ENCODE measurements at places on chromosomes 2 and 18.

DNA sequence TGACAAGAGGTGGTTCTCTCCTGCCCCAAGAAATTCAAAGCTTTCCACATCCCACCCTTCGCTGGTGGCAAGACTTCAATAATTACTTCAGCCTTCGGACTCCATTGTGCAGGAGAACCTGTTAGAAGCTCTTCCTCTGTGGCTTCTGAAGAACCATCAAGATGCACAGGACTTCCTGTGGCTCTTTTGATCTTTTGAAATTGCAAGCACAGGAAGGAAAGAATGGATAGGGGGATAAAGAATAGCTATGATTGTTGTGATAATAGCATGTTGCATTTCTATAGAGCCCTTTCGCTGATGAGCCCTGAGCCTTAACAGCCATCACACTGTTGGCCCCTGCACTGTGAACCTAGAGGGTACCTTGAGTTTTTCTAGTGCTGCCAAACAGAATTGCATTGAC lies 7.4 kb downstream of the EPAS1 start:
- no peak for DNase-seq

DNA sequence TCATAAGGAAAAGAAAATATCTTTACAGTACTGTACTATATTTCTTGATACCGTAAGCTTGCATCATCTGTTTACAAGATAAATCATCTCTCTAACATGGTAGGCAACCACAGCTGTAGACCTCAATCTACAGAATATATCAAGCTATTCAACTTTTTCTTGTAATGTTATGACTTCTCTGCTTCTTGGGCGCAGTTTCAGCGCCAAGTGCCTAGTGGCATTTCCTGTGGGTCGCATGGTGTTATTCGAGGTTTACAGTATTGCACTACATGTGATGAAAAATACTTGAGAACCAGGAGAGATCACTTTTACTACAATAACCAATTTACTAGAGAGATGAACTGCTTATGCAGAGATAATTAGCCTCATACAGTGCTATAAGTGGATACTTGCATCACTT lies 34.0 kb upstream of the SESTD1 start:
- no peak for DNase-seq

- DNase-seq, result no peak
These were observed 783 bp downstream of the DPP4 start for GRCh38 chr2:162072976-162073887.

- peak; percentile 85 for DNase-seq
These were observed 5.6 kb downstream of the WNT10A start for GRCh38 chr2:218885981-218886947.

DNA sequence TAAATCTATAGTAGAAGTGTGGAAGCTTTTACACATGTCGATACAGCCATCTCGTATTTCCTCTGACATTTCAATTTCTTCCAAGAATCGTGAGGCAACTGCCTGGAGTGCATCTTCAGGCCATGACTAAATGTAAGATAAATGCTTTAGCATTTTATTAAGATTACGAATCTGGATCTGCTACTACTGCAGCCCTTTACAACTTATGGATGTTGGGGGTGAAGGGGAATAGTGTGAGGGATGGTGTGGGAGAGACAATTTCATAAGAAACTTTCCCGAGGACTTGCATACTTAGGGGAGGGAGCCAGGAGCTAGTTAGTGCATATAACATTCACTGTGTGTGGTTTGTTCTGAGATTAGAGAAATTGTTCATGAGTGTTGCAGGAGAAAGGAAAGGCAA lies 204.8 kb downstream of the SLC39A10 start:
- DNase-seq, result no peak

DNA sequence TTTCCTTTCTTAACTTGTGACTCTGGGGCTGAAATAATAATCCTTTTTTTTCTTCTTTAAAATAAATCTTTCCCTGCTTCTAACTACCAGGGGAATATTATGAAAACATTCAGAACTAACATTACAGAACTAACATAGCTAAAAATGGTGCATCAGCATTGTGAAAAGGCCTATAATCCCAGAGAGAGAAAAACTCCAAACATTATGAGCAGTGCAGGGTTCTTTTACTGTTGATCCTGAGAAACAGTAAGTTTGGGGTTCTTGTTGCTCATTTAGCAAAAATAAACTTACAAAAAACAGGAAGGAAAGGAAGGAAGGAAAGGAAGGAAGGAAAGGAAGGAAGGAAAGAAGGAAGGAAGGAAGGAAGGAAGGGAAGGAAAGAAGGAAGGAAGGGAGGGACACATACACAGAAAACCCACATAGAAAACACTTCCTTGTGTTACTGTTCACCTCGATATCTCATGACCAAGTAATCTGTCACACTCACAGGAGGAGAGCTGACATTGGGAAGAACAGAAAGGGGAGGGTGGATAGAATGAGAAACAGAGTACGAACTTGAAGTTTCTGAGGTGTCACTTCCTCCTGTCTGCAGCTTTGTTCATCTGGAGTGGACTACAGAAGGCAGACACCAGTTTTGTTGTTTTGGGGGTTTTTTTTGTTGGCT lies 18.4 kb upstream of the PIK3C3 start:
- no peak for DNase-seq

GRCh38 chr2:223084873-223085272 lies 32.9 kb downstream of the KCNE4 start:
- no peak for DNase-seq

DNA sequence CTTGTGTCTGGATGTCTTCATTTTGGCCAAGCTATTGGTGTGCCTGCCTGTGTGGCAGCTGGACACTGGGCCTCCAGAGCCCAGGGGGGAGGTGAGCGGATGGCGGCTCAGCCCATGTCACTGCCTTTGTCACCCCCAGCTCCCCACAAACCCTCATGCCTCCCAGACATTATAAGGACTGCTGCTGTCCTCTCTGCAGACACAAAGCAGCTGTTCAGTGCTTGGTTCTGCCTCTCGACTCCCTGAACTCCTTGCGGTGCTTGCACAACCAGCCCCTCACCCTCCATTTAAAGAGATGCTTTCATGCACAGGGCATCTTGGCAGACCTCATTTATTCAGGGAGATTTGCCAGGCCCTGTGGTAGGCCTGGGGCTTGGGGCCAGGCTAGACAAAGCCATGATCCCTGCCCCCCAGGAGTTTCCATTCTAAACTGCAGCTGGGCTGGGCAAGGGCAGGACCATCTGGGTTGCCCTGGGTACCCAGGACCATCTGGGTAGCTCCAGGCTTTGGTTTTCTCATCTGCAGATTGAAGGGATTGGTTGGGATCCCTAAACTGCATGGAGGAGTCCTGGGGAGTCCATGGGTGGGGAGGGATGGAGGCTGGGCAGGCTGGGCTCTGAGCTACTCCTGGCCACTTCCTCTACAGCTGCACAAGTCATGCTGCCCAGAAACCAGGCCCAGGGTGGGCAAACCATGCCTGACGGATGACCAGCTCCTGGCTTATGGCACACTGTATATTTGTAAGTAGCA lies 168.5 kb downstream of the CELF4 start:
- no peak for DNase-seq

DNA sequence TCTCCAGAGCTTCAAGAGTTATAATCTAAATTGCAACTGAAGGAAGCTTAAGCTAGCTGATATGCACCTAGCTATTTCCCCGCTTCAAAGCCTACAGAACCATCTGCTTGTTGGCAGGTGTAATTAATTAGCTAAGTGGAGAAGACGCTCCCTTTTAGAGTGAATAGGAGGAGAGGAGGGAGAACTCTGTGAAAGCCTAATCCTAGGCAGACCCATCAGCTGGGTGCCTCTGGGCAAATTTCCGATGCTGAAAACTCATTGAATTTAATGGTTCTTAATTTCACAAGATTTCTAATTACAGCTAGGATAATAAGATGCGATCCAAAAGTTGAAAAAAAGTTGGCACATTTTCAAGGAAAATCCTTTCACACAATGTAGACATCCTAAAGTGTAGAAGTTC lies 735.9 kb downstream of the ERBB4 start:
- DNase-seq, result no peak

Data from GM13977 (cell line).